ENCODE measurements at places on chromosomes 3 and 15.

DNA sequence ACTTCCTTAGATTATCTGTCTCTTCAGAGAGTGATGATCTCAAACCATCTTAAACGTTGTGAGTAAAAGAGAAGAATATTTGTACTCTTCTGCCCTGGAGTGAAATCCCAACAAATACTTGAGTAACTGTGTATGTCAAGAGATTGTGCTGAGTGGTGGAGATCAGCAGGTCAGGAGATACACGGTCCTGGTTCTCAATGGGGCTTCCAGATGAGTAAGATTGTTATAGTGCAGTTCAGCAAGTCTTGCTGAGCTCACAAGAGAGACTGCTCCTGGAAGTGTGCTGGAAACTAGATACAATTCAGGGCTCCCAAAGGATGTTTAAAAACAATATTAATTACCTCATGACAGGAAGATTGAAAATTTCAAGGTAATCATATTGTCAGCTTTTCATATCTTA lies 184.3 kb downstream of the AKAP13 start:
- DNase-seq, result no peak

DNA sequence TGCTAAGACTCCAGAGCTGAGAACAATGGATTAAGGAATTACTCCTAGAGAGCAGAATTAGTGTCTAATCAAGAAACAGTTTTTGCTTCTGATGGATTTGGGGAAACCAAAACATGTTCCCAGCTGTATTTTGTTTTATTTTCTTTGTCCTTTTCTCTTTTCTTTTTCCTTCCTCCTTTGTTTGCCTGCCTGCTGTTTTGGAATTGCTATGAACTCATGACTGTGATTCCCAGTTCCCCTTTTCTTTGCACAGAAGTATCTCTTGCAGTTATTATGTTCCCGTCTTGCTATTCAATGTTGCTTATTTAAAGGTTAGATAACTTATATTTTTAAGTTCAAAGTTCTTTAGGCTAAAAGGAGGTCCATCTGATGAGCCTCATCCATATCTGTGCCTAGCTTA lies 77.0 kb upstream of the GBE1 start:
- no peak for DNase-seq

DNA sequence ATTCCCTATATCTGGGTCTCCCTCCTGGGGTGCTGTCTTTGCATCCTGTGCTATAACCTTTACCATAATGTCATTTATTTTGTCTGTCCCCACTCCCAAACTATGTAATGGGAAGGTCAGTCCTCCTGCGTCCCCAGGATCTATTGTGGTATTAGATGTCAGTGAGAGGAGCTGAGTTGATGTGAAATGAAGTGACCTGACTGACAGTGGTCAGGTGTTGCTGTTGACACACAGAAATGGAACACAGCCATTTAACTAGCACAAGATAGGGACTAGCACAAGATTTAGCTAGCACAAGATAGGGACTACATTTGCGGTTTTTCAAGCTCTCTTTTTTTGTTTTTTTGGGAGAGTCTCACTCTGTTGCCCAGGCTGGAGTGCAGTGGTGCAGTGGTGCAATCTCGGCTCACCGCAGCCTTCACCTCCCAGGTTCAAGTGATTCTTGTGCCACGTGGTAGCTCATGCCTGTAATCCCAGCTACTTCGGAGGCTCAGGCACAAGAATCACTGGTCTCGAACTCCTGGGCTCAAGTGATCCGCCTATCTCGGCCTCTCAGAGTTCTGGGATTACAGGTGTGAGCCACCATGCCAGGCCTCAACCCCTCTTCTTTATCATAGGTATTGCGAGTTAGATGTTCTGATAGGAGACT lies 5.2 kb downstream of the NGRN start:
- DNase-seq, result no peak

DNA sequence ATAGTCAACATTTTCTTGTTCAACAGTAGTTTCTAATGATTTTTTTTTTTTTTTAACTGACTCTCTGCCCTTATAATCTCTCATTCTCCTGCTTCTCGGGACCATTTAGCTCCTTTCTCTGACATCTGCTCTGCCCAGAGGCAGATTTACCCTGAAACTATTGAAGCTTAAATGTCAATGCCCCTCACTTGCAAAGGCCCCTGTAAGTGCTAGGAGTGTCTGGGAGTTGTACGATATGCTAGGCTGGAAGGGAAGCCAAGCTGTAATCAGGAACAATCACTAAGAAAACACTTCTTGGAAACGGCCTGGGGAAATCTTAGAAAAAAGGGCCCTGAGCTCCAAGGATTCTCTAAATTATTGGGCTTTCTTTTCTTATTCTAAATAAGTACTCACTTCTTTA lies 5.8 kb upstream of the PLOD2 start:
- no peak for DNase-seq

GRCh38 chr3:126435456-126436315 lies 40.0 kb downstream of the ZXDC start:
- no peak for DNase-seq

- DNase-seq, result no peak
Observed at GRCh38 chr3:156742401-156742800, 68.0 kb downstream of the TIPARP start.

DNA sequence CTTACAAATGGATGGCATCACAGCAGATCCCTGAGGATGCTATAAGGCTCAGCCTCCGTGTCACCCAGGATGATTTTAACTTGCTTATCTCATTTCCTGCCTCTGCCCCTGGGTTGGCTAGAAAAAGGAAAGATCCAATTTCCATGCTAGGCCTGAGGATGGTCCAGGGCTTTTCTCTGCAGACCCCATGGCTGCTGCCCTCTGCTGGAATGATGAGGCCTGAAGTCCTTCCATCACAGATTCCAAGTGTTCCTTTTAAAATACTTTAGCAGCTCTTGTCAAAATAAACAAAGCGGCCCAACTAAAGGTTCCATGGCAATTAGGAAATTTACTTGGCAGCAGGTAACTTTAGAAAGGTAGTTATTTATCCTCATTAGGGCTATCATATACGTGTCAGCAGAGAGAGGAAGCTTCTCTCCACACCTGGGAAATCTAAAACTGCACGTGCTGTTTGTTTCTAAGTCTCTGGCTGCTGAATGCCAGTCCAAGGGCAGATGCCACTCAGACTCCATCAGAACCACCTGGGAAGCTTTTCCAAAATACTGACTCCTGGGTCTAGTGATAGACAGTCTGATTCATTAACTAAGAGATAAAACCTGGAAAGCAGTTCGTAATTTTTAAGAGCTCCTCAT lies 401.9 kb upstream of the IL12A start:
- DNase-seq, result no peak

DNA sequence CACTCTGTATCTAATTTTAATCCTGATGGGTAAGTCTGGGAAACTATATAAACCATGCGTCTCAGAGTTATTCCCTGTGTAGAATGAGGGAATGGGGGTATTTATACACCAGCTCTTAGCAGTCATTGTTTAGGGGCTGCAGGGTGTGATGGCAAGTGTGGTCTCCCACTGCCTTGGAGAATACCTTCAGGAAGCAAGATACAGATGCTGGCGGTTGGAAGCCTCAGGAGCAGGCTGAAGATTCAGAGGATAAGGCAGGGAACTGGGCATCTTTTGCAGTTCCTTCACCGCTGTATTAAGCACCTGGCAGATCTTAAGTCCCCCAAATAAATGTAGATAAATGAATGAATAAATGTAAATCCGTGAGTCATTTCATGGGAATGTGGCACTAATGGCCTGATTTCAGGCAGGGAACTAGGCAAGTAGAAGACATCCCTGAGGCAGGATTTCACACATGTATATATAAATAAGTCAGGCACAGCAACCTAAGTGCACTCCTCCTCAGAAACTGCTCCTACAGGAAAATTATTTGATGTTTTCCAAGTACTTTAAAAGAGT lies 209.2 kb upstream of the GADL1 start:
- no peak for DNase-seq

DNA sequence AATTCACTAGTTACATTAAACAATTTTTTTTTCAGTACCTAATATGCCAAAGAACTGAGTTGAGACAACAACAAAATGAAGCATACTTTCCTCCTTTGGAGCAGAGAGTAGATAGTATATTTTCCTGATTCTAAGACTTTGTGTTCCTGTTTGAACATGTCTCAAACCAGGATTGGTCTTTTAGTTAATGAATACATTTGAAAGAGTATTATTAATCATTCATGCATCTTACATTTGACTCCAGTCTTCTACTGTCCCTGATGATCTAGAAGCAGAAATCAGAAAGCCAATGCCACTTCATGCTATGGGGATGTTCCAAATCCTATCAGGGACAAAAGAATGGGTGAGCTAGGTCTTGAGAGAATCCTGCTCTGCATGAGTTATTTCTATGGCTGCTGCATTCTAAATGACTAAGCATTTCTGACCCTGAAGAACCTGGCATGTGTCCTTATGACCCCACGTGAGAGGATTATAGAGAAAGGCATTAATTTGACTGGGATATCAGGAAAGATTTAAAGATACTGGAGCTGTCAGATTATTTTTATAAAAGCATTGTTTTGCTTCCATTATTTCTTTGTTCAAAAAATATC lies 32.9 kb upstream of the MBNL1 start:
- no peak for DNase-seq

- DNase-seq, result no peak
Observed at GRCh38 chr15:74788683-74789151, 6.8 kb downstream of the CSK start.

DNA sequence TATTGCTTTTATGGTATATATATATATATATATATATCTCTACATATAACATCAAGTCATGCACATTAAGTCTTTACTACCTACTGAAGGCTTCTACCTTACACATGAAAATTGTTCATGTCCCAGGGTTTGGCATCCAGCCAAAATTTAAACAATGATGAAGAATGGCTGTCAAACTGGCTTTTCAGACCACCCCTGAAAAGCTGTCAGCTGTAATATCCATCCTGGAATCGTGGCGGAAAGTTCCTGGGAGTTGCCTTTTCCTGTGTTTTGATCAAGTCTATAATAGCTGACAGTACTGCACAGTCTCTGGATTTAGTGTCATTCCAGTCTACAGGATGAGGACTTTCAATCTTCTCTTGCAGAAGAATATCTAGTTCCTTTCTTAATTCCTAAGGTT lies 48.3 kb downstream of the DHX36 start:
- DNase-seq, result no peak

DNA sequence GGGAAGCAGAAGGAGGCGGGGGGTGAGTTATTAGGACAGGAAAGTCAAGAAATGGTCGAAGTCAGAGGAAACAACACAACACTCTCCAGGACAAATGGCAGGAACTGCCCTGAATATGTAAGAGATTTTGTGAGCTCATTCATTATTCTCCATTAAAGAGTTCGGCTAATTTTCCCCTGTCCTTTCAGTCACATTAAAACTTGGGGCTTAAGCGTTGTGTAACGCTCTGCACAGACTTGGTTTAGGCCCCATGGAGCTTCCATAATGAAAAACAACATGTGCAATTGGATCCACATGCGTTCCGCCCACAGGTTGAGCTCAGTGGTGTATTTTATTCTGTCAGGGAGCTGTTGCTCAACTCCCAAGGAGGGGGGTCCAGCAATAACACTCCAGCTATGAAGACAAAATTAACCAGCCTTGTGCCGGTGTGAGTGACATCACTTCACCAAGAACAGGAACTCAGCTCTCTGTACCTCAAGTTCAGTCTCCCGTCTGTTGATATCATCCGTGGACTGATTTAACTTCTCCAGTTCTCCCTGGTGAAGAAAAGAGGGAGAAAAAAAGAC lies 2.3 kb downstream of the SH3BP5 start:
- no peak for DNase-seq

DNA sequence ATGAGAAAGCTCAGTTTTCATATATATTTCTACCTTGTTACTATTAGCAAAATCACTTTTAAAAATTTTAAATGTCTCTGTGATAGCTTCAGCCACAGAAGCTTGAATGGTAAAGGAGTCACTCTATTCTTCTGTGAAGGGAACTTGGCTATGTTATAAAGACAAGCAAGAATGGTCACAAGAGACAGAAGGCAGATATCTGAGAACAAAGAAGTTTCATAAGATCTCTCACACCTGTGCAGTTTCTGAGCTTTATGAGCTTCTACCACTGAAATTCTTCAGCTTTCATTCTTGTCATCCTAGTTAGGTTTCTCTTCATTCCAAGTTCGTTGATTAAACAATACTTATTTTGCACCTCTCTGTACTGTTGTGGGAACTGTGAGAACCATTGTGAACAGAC lies 853.4 kb downstream of the IGSF11 start:
- no peak for DNase-seq

DNA sequence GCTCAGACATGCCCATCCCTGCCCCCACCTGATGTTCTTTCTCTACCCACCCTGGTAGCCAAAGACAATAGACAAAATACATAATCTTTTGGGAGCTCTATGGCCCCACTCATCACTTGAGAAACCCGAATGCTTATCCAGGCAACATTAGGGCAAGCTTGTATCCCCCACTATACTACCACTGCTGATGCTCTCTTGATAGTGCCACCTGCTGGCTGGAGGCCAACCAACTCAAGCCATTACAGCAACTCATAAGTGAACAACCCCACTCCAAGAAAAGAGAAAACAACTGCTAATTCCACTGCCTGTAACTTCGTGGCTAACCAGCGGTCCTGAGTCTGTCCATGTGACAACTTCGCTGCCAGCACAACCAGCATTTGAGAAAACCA lies 342.5 kb upstream of the TGFBR2 start:
- no peak for DNase-seq

DNA sequence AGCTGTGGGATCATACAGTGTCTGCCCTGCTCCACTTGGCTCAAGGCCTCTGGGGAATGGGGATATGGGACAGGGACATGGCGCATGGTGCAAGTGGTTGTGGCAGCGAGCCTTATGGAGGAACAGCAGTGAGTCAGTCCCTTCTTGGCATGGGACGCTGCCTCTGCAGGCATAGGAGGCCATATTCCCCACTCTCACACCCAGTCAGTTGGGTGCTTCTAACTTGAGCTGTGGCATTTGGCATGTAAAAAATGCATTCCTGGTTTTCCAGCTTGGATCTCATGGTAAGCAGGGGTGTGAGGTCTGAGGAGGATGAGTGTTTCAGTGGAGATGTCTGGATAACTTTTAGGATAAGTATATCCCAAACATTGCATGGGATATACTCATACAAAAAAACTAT lies 31.6 kb upstream of the UBE2Q2 start:
- DNase-seq, result no peak

GRCh38 chr15:64010719-64011118 lies 35.6 kb downstream of the DAPK2 start:
- peak; percentile 69 for DNase-seq

DNA sequence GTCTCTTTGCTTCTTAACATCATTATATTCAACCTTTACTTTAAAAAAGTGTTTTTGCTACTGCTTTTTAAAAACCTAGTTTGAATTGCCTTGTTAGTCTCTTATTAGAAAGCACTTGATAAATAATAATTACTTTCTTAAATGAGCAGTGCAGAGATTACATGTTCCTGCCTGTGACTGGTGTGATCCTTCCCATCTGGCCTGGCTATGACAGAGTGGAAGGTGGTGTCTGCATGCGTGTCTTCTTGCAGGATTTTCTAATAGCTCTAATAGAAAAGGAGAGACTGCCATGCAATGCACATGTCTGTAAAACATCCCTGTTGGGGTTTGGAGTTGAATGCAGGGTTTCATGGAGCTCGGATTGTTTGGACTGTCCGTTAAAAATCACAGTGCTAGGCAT lies 425.8 kb upstream of the TPM1 start:
- no peak for DNase-seq

DNA sequence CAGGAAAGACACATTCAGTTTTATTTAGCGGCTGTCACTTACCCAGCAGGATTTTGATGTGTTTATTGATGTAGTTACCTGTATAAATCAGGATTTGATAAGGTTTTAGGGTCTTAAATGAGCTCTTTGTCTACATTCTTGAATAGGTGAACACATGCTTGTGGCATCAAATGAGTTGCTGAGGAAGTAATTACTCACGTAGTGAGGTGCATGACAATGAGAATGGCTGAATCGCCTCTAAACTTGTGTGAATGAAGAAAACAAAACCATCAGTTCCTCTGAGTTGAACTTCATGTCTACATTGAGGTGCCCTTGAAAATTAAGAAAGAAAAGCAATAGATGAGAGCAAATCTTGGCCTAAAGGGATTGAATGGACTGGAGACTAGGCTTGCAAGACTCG lies 245.6 kb upstream of the SATB1 start:
- DNase-seq, result no peak

All from stimulated activated CD8-positive, alpha-beta memory T cell treated with anti-CD3 and anti-CD28 coated beads, Interleukin-7, amount 100 ng/mL, for 48 hours (primary cell).